Activated gamma-delta T cell (primary cell): ENCODE measurements at places on chromosomes 6 and 20.

- DNase-seq: no peak
These were observed 30.2 kb downstream of the CHRNA4 start for GRCh38 chr20:63330940-63331339.

DNA sequence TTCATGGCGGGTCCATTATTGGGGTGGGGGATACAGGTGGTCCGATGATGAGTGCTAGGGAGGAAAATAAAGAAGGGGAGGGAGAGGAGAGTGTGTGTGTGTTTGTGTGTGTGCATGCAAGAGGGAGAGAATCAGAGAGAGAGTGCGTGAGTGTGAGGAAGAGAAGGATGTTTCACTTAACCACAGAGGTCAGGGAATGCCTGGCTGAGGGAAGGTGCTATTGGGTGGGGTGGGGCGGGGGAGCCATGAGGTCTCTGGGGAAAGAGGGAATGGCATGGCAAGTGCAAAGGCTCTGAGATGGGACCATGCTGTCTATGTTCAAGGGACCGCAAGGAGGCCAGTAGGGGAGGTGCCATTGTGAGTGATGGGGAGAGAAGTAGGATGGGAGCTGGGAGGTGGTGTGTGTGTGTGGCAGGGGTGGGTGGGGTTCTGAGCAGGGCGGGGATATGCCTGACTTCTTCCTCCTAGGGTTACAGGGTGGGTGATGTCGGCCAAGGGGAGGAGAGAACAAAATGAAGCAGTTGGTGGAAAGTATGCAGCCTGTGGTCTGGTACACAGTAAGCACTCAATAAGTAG is 23.0 kb downstream of the CEBPB start:
- DNase-seq: no peak

- DNase-seq: no peak
These were observed 5.4 kb downstream of the NELFCD start for GRCh38 chr20:58986286-58986967.

DNA sequence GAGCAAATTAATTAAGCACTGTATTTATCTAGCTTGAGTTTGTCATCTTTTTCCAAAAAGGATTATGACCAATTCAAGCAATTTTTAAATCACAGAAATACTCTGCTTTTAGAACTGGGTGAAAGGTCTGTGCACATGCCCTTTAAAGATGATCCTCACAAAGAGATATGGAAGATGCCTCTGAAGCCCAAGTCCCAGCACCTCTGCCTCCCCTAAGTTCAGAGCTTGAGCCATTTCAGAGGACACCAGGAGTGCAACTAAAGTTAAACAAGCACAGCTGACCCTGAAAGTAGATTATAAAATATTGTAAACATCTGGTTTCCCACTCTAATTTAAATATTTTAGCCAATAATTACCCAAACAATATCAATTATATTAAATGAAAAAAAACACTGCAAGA is 139.5 kb upstream of the BEND6 start:
- DNase-seq: no peak

GRCh38 chr20:19462491-19462890 is 250.0 kb downstream of the SLC24A3 start:
- no peak for DNase-seq

- DNase-seq: no peak
These were observed 299.3 kb downstream of the NRN1 start for GRCh38 chr6:5707281-5708045.

GRCh38 chr6:6595952-6596351 is 7.4 kb downstream of the LY86 start:
- no peak for DNase-seq

- DNase-seq: no peak
These were observed 233.6 kb downstream of the TTLL2 start for GRCh38 chr6:167558246-167559177.

DNA sequence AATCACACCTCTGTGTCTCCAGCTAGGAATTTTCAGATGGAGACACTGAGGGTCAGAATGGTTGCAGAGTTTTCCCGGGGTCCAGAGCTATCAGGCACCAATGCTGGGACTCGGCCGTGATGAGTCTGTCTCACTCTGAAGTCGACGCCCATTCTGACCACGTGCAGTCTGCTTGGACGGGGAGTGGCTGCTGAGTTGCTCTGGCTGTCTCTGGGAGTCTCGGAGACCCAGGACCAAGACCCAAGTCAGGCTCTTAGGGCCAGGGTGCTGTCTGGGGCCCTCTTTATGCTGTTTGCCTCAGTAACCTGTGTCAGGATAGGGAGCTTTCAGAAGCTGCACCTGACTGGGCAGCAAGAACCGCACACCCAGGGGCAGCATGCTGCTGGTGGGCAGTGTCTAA is 4.6 kb downstream of the IP6K3 start:
- no peak for DNase-seq

DNA sequence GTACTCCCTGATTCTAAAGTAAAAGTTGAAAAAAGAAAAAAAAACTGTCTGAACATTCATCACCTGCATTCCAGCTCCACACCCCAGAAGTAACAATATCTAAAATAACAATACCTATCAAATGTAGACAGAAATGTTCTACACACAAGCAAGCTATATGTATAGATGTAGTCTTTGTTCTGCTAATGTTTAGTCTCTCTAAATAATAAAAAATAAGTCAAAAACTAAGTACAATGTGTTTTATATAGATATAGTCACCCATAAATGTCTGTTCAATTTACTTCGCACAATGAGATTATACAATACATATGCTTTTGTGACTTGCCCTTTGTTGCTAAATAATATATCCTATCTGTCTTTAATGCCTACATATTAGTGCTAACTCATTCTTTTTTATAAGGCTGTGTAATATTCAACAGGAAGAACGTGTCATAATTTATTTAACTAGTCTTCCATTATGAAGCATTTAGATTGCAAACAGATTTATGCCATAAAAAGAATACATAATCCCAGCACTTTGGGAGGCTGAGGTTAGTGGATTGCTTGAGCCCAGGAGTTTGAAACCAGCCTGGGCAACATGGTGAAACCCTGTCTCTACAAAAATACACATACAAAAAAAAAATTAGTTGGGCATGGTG is 216.2 kb upstream of the ZNF217 start:
- DNase-seq: no peak

GRCh38 chr20:50930976-50931305 is 296 bp downstream of the ADNP start:
- DNase-seq: peak; percentile 58

DNA sequence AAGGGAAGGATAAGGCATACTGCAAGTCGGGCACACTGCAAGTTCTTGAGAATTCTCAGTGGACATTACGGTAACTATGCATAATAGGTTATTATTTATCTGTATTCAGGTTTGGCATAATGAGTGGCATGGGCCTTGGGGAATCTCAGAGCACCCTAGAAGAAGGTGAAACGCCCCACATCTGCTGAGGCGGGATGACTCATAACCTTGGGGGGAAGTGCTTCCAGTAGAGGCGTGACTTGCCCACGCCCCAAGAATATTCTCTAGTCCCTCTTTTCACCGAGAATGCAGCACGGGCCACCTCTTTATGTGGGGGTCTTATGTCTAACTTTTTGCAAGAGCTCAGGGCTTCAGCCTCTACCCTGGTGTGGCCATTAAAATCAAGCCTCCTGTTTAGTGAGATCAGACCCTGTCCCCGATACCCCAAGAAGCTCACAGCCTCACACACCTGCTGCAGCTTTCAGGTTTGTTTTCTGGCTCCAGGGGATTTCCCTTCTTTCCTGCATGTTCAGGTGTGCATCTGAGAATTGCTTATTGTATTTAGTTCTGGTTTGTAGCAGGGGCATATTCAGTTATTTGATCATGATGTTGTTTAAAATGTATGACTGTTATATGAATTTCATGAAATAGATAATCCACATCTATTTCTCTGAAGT is 19.1 kb downstream of the ZFP64 start:
- no peak for DNase-seq

- DNase-seq: no peak
These were observed 388.9 kb upstream of the MAN1A1 start for GRCh38 chr6:119738425-119738824.

DNA sequence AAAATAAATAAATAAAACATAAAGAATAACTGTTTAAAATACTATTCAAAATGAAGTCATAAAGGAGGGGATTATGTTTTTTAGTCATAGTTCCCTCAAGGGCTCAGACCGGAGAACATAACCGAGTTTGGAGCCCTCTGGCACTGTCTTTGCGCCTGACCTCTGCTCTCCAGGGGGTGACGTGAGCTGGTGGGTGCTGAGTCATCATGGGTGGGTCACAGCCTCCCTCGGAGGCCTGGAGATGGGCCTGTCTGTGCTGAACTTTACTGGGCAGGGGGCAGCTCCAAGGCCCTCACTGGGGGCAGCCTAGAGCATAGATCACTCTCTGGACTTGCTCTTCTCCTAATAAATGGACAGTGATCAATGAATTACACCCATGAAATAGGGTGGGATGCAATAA is 3.1 kb upstream of the MAVS start:
- no peak for DNase-seq

- no peak for DNase-seq
These were observed 237.8 kb downstream of the LY86 start for GRCh38 chr6:6826095-6826901.

DNA sequence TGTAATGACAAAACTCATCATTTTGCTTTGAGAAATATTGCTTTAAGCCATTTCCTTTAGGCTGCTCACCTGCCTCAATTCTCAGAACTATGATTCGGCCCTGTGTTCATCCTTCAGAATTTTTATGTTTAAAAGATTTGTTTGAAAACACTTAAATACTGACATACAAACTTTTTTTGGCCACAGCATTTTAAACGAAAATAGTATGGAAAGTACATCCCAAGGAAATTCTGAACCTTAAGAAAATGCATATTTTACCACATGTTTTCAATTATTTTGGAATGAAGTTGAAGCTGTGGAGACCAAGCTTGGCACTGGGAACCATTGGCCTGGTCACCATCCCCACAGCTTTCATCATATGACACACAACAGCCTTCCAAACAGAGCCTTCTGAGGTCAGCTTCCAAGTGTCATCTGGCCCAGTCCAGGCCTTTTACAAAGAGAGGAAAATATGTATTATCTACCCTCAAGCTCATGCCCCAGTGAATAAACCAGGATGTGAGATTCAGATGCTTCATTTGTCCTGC is 83.3 kb downstream of the SOD2 start:
- DNase-seq: no peak

GRCh38 chr6:71400852-71401251 is 112.2 kb downstream of the OGFRL1 start:
- no peak for DNase-seq

DNA sequence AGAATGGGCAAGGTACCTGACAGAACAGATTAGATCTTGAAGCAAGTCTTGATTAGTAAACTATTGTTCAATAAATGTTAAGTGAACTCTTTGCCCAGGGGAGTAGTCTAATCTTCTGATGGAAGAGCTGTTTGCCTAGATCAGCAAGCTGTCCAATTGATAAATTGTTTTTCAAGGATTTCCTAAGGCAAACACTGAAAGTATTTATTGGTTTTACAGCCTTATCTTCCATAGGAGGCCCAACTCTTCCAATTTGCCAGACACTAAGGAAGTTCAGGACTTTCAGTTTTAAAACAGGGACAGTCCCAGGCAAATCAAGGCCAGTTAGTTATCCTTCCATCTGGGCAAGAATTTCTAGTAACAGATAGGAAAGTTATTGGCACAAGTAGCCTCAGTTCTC is 1.8 kb upstream of the C6orf163 start:
- DNase-seq: no peak

DNA sequence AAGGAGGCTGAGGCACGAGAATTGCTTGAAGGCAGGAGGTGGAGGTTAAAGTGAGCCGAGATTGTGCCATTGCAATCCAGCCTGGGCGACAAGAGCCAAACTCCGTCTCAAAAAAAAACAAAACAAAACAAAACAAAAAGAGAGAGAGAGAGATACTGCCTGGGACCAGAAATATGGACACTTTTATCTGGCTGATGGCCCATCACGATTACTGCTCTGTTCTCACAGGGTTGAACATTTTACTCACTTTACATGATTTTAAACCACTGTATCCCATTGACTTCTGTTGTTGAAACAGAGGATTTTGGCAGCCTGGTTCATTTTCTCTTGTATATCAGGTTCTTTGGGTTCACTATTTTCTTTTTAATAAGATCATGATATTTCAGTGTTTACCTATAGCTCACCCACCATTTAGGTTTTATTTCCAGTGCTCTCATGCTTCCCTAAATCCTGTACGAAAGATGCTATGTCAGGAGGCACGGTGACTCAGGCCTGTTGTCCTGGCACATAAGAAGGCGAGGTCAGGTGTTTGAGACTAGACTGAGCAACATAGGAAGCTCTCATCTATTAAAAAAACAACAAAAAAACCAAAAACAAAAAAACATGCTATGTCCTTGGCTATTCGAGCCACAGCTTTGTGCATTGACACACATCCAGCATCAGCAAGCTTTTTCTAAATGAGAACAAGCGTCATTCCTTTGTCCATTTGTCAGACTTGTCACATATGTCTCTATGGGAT is 34.5 kb upstream of the RREB1 start:
- DNase-seq: no peak

DNA sequence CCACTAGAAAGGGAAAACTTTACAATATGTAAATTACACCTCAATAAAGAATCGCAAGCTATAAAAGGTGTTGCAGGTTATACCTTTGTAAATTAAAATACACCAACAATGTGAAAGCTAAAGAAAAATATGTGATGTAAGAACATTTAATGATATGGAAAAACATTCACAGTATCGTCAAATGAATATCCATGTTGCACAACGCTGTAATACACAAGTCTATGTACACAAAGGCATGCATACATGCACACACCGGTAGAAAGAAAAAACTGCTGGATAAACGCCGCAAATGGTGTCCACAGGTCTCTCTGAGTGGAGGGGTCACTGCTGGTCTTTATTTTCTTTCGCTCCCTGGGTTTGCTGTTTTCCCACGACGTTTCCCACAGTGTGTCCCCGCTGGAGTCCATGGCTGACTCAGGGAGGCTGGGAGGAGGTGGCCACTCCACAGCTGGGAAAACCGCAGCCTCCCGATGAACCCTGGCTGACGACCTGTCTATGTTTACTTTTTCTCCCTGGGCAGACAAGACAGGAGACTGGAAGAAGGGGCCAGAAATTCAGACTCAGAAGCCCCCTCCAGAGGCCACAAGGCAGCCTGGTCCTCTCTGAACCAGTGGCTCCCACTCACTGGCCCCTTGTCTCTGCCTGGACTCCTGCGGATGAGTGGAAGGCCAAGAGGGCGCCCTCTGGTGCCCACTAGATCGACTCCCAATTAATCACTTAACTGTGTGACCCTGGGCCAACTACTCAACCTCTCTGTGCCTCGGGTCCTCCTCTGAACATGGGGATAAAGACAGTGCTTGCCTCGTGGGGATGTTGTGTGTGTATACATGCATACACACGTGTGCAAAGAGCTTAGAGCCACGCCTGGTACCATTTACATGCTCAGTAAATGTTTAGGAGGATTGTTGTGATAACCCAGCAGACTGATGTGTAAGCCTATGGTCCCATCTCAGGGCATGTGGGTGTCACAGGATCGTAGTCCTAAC is 12.8 kb upstream of the BPI start:
- no peak for DNase-seq

- DNase-seq: no peak
These were observed 21.2 kb downstream of the C6orf132 start for GRCh38 chr6:42120895-42121865.
